Activated naive CD8-positive, alpha-beta T cell treated with anti-CD3 and anti-CD28 coated beads for 36 hours (primary cell): ENCODE measurements at places on chromosomes 12 and 14. TPM values are rescaled to one million over a fixed set of nuclear protein-coding genes. Genes with fewer than 3 reads are reported as not detected.

POLE gene
- 123 TPM for total RNA-seq

LAG3 gene
- total RNA-seq = 64.8 TPM

MYF6 gene
- total RNA-seq = not detected

DNA sequence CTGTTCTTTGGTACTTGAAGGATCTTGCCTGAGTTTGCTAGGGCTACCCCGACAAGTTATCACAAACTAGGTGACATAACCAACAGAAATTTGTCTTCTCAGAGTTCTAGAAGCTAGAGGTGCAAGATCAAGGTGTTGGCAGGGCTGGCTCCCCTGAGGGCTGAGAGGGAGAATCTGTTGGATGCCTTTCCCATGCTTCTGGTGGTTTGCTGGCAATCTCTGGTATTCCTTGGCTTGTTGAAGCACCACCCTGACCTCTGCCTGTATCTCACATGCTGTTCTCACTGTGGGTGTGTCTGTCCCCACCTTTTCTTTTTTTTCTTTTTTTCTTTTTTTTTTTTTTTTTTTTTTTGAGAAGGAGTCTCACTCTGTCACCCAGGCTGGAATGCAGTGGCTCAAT, 81.2 kb downstream of the VCPKMT start:
- H3K4me1 ChIP-seq = peaks cover 34% of the 10 kb centered on the region
- H3K27ac ChIP-seq = no peak overlapping the region
- H3K27me3 ChIP-seq = no peaks in the 10 kb centered on the region
- H3K36me3 ChIP-seq = peaks cover 44% of the 10 kb centered on the region

DNA sequence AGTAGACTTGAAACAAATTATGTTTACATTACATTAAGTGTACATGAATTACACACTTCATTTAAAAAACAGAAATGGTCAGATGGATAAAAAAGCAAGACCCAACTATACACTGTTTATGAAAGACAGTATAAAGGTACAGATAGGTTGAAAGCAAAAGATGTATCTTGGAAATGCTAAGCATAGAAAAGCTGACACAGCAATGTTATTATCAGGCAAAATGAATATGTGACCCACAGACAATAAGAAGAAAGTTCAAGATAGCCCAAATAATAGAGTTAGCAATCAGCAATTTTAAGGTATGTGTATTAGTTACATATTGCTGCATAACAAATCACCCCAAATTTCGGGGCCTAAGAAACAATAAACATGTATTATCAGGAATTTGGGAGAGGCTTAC, 153.5 kb downstream of the DHRS2 start:
- H3K4me1 ChIP-seq = no peaks in the 10 kb centered on the region
- no peak overlapping the region for H3K4me3 ChIP-seq
- peaks cover 7% of the 10 kb centered on the region for H3K27me3 ChIP-seq
- no peak for DNase-seq

DNA sequence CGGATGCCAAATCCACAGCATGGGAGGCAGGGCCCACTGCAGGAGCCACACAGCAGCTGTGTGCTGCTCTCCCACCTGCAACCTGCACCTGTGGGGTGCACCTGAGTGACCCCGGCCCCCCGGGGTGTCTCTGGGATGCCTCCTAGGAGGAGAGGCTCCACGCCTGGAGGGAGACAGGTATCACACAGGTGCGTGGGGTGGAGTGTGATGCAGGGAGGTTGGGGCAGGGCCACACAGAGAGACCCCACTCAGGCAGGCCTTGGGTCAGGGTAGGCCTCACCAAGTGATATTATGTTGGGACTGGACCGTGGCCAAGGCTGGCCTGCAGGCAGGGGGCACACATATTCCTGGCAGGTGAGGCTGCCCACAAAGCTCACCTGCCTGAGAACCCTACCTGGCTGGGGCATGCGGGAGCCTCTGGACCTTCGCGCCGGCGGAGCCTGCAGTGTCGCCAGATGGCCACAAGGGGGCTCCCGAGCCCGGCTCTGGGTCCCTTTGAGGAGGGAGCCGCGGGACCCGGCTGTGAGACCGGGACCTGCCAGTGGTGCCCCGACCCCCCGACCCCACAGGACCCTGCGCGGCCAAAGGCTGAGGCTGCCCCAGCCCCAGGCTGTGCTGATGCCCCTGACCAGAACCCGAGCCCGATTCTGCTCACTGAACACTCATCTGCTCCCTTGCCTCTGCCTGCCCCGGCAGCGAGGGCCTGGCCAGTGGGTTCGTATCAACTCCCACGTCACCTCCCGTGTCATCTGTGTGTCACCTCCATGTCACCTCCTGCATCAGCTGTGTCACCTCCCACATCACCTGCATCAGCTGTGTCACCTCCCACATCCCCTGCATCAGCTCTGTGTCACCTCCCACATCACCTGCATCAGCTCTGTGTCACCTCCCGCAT, 11.4 kb downstream of the TMEM121 start:
- H3K4me1 ChIP-seq = peaks cover 2% of the 10 kb centered on the region
- peaks cover 1% of the 10 kb centered on the region for H3K36me3 ChIP-seq
- H3K4me3 ChIP-seq = no peak overlapping the region
